Kasumi-1 (cell line): ENCODE measurements at places on chromosomes 1 and 21.
A peak's percentile ranks its signal among the peaks of the same experiment; 100 is the strongest.

DNA sequence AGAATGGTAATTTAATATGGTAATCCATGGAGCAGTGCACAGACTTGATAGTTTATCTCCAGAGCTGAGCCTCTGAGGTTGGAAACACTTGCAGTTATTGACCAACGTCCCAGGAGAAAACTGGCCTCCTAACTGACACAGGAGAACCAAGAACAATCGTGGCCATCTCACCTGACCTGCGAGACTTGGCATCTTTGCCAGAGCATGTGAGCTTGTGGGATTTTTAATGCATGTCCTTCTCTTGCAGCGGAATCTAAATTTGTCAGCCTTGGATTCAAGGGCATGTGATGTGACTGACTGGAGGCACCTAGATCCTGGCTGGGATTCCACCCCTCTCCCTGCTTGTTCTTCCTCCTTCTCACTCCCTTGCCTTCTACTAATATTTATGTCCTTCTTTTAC, 27.8 kb upstream of the SLC26A9 start:
- DNase-seq, result no peak

- no peak for DNase-seq
Measured at GRCh38 chr1:89802841-89803240, 18.0 kb upstream of the LRRC8D start.

- no peak for DNase-seq
Measured at GRCh38 chr1:94096797-94097549, 24.0 kb downstream of the ABCA4 start.

DNA sequence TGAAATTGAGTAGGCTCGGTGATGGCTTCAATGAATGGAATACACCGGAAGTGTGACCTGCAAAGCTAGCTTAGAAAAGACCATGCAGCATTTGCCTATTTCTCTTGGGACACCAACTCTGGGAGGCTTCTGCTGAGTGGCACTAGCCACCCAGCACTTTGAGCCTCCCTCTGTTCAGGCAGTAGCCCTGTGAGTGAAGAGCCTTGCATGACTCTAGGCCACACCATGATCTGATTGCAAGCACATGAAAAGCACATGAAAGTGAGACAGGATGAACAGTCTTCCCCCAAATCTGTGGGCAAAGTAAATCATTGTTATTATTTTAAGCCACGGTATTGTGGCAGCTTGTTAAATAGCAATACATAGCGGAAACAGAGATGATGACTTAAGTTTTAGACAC, 2.8 kb downstream of the CD48 start:
- DNase-seq, result no peak

GRCh38 chr1:160795951-160796383, at the start of gene LY9:
Gene LY9, plus strand, starts transcription at chr1:160796174. Its CDS starts 14 bp downstream, at chr1:160796188.
- DNase-seq, result peak; percentile 91

- DNase-seq, result no peak
Measured at GRCh38 chr1:226788965-226789364, 49.9 kb upstream of the ITPKB start.

GRCh38 chr1:23913212-23913880, at the start of gene CNR2:
Gene CNR2, minus strand, starts transcription at chr1:23913362. Its CDS starts 37,745 bp downstream, at chr1:23875617.
- DNase-seq, result peak; percentile 24

DNA sequence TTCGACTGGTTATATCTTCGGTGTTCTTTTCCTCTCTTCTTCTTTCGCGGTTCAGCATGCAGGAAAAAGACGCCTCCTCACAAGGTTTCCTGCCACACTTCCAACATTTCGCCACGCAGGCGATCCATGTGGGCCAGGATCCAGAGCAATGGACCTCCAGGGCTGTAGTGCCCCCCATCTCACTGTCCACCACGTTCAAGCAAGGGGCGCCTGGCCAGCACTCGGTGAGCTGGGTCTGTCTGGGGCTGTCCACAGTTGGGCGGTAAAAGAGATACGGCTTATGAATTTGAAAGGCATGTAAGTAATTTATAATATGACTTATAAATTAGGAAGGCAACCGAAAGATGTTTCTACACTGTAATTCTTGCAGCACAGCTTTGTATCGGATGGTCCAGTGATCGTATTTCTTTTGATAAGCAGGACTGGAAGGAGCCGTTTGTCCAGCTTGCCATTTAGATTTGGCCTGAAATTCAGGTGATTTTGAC, 334 bp downstream of the CTH start:
- peak; percentile 5 for DNase-seq

- DNase-seq, result no peak
Measured at GRCh38 chr1:29324771-29325351, 88.5 kb downstream of the PTPRU start.

GRCh38 chr21:32252136-32252535, 26.7 kb downstream of the MIS18A start:
- no peak for DNase-seq

DNA sequence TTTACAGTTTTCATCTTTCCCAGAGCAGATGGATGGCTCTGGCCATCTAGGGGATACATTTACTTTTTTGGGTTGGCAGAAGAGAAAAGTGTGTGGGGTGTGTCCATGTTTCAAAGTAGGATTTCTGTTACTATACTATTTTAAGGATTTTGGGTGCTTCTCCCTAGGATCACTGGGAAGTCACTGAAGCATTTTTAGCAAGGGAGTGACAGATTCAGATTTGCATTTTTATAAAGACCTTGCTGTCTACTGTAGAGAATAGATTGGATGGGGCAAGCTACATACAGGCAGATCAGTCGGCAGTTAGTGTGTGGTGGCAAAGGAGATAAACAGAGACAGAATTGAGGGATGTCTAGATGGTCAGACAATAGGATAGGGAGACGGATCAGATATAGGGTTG, 122.5 kb downstream of the TBX19 start:
- DNase-seq, result no peak

GRCh38 chr1:109242387-109242786, 7.0 kb upstream of the CELSR2 start:
- DNase-seq, result no peak

- DNase-seq, result no peak
Measured at GRCh38 chr1:205554026-205554811, 49.8 kb downstream of the CDK18 start.

- DNase-seq, result no peak
Measured at GRCh38 chr1:23575226-23575810, 16.0 kb upstream of the ID3 start.

- no peak for DNase-seq
Measured at GRCh38 chr1:28236656-28237322, 865 bp downstream of the ATP5IF1 start.

- no peak for DNase-seq
Measured at GRCh38 chr1:213934649-213935048, 53.1 kb upstream of the PROX1 start.
